ENCODE measurements at places on chromosomes 7 and 10.

DNA sequence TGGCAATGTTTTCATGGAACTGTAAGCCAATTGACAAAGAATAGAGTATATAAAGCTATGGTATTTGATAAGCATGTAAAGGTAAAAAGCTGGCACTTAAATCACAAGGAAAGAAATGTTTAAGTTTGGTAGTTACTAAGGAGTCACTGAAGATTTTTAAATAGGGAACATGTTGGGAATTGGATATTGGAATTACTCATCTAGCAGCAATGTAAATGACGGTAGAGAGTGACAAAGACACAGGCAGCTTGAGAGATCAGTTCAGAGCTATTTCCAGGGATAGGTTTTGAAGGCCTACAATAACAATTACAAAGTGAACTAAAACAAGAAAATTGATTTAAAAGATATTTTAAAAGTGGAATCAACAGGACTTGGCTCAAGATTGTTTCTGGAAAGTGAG lies 36.8 kb downstream of the SP8 start:
- DNase-seq = no peak

DNA sequence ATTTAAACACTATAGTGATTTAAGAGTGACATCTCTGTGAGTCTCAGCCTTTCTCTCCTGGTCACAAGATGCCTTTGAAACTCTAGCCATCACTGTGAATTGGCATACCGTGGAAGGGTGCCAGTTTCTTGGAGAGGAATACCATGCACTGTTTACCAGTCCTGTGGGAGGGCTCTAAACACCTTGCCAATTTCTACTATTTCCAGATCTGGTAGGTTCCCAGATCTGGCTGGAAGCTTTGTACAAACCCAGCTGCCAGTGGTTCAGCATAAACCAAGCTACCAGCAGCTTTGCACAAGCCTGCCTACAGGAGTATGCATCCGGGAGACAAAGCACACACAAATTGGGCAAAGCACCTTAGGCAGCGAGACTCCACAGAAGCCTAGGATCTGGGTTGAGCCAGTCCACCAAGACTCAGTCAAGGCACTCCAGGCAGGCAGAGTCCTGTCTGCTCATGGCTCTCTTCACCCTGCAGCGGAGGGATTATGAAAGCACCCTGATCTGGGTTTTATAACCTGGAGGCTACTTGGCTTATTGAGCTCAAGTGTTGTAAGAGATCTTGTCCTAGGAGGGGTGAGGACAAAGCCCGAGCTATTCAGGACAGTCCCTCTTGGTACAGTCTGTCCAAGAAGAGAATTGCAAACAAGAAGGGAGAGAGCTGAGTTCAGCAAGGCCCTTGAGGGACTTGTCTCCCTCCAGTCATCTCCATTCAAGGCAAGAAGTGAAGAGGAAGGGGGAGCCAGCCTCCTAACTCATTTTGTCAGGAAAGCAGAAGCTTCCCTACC lies 23.6 kb downstream of the MCM10 start:
- DNase-seq = no peak

- DNase-seq = no peak
These were observed 530 bp upstream of the ANXA7 start for GRCh38 chr10:73414230-73414945.

GRCh38 chr10:101122270-101123084 lies 8.6 kb upstream of the TLX1 start:
- DNase-seq = no peak

DNA sequence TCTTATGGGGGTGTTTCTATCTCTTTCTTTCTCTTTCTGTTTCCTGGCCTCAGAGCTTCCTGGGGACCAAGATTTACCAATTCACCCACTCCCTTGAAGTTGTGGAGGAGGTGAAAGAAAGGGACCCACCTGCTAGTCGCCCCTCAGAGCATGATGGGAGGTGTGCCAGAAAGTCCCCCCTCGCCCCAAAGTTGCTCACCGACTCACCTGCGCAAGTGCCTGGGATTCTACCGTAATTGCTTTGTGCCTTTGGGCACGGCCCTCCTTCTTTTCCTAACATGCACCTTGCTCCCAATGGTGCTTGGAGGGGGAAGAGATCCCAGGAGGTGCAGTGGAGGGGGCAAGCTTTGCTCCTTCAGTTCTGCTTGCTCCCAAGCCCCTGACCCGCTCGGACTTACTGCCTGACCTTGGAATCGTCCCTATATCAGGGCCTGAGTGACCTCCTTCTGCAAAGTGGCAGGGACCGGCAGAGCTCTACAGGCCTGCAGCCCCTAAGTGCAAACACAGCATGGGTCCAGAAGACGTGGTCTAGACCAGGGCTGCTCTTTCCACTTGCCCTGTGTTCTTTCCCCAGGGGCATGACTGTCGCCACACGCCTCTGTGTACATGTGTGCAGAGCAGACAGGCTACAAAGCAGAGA lies 12.2 kb downstream of the AQP1 start:
- DNase-seq = no peak

DNA sequence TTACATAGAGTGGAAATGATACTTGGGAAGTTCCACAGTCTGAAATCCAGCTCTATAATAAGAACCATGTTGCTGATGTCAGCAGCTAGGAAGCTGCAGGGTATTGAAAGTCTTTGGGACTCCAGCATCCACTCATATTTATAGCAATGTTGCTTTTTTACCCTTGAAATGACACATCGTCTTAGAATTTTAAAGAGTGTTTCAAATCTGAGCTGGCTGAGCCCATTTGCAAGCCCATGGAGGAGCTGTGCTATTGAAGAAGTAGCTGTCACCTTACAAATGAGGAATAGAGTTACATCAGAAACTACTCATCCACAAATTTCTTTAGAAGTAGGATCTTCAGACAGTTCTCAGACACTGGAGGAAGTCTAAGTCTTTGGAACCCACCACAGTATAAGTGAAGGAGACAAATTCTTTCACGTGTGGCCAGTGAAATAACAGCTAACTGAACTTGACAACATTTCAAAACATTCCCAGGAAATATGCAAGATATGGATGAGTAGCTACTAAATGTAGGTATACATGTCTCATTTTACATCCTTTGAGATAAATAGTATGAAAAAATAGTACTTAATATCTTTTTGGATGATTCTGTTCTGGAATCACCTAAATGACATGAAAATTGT lies 203.6 kb downstream of the ZNF365 start:
- peak; percentile 98 for DNase-seq

DNA sequence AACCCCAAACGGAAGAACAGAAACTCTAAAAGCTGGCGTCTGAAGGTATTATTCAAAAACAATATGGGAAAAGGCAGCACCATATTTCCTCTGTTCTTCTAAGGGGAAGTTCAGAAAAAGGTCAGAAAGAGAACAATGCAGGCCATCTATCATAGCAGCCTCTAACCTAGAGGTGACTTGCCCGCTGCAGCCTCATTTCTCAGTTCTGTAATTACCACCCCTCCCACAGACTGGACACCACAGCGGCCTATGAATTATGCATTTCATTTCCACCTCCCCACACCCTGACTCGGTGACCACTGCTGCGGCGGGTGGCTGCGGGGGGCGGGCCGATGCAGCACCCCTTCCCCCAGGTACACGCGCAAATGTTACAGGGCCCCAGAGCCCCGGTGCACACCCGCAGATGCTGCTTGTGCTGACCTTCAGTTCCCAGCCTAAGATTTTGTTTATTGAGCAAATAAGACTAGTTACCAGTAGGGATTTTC lies 125.5 kb downstream of the CLEC2L start:
- DNase-seq = no peak

DNA sequence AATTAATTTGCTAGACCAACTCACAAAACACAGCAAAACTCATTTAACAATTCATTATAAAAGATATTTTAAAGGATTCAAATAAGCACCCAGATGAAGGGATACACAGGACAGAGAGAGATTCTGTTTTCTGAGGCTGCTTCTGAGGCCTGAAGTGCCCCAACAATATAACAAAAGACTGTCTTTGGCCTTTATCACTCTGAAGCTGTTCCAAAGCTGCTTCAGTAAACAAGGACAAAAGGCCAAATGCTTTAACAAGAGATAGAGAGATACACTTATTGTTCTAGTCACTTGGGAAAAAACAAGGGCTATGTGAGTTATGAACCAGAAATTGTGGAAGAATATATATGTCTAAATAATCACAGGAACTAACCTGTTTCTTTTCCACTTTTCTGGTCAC lies 223.7 kb downstream of the CXCL12 start:
- DNase-seq = no peak
